ENCODE measurements at places on chromosomes 2 and 18. TPM values are rescaled to one million over a fixed set of nuclear protein-coding genes. Genes with fewer than 3 reads are reported as not detected.

Gene NEB
- 0.13 TPM for total RNA-seq

Gene RAPGEF4
- 0.38 TPM for total RNA-seq

Gene UBE2F
- 45.5 TPM for total RNA-seq

Gene CIDEA
- not detected for total RNA-seq

Gene TXNDC2
- total RNA-seq: 0.13 TPM

Gene DSG1
- not detected for total RNA-seq

Gene TMX3
- 21.7 TPM for total RNA-seq

Gene PREPL
- total RNA-seq: 19.1 TPM

Gene GBX2
- total RNA-seq: 0.89 TPM

Gene ARID5A
- total RNA-seq: 19.1 TPM

Gene SERPINB12
- total RNA-seq: not detected

Gene LRRC30
- not detected for total RNA-seq

Gene KHK
- total RNA-seq: 2.5 TPM

Gene UGT1A10
- not detected for total RNA-seq

Gene SLC30A3
- under 0.01 TPM for total RNA-seq

Gene IL36B
- not detected for total RNA-seq
